Small intestine (tissue), 16 donors: ENCODE measurements at places on chromosomes 2 and 18.
A peak's percentile ranks its signal among the peaks of the same experiment; 100 is the strongest.

DNA sequence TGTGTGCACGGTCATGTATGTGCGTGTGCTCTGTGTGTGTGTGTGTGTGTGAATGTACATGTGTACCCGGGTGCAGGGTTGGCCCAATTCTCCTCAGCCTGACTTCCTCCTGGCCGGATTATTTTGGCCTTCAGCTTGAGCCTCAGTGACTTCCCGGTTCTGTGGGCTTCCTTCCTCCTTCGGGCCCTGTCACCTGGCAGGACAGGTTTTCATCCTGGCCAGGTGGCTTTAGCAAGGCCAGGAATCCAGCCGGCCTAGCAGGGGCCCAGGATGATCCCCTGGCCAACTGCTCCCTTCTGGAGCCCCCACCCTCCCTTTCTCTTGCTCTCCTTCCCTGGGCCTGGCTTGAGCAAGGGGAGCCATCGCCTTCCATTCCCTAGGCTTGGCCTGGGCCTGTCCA, 140.5 kb downstream of the INHBB start:
- H3K4me3 ChIP-seq, result no peak overlapping the region
- no peak for DNase-seq
- H3K4me1 ChIP-seq, result no peaks in the 10 kb centered on the region

GRCh38 chr2:71830497-71831192, 317.0 kb downstream of the CYP26B1 start:
- DNase-seq, result peak; percentile 25
- H3K27me3 ChIP-seq, result no peaks in the 10 kb centered on the region
- H3K27ac ChIP-seq, result no peak overlapping the region
- H3K4me3 ChIP-seq, result no peak overlapping the region

- no peaks in the 10 kb centered on the region for H3K27me3 ChIP-seq
- peaks cover 16% of the 10 kb centered on the region for H3K4me1 ChIP-seq
- H3K27ac ChIP-seq, result no peak overlapping the region
- no peaks in the 10 kb centered on the region for H3K36me3 ChIP-seq
- no peak overlapping the region for H3K4me3 ChIP-seq
These were observed 116.6 kb upstream of the RBBP8 start for GRCh38 chr18:22816266-22817176.

- H3K4me1 ChIP-seq, result no peaks in the 10 kb centered on the region
- H3K4me3 ChIP-seq, result no peak overlapping the region
- H3K27ac ChIP-seq, result no peak overlapping the region
- H3K36me3 ChIP-seq, result peaks cover 10% of the 10 kb centered on the region
These were observed 160.2 kb downstream of the GBX2 start for GRCh38 chr2:236008006-236008405.

DNA sequence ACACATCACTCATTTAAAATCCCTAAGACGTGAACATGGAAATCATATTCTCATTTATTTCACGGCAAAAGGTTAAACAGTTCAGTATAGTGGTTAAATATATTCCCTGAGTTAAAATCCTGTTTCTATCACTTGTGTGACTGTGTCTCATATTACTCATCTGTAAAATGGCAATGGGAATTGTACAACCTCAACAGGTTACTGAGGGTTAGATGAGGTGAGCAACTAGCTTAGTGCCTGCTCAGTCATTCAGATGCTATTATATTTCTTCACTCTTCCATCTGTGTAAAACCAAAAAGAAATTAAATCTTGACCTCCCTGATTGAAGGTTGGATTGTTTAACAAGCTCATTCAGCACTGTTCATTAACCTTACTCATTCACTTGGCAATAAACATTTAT, 212.4 kb upstream of the STK17B start:
- H3K4me1 ChIP-seq, result no peaks in the 10 kb centered on the region
- no peak for DNase-seq
- no peak overlapping the region for H3K27ac ChIP-seq
- no peaks in the 10 kb centered on the region for H3K27me3 ChIP-seq
- no peak overlapping the region for H3K4me3 ChIP-seq

- H3K27ac ChIP-seq, result no peak overlapping the region
- H3K4me1 ChIP-seq, result no peaks in the 10 kb centered on the region
- H3K27me3 ChIP-seq, result no peaks in the 10 kb centered on the region
- H3K36me3 ChIP-seq, result peaks cover 15% of the 10 kb centered on the region
- H3K4me3 ChIP-seq, result no peak overlapping the region
These were observed 26.0 kb downstream of the DGKD start for GRCh38 chr2:233380132-233380895.

- no peak overlapping the region for H3K27ac ChIP-seq
- no peaks in the 10 kb centered on the region for H3K27me3 ChIP-seq
- no peak for DNase-seq
- H3K4me1 ChIP-seq, result peaks cover 2% of the 10 kb centered on the region
These were observed 67.0 kb upstream of the LYPD6B start for GRCh38 chr2:148971547-148971946.

DNA sequence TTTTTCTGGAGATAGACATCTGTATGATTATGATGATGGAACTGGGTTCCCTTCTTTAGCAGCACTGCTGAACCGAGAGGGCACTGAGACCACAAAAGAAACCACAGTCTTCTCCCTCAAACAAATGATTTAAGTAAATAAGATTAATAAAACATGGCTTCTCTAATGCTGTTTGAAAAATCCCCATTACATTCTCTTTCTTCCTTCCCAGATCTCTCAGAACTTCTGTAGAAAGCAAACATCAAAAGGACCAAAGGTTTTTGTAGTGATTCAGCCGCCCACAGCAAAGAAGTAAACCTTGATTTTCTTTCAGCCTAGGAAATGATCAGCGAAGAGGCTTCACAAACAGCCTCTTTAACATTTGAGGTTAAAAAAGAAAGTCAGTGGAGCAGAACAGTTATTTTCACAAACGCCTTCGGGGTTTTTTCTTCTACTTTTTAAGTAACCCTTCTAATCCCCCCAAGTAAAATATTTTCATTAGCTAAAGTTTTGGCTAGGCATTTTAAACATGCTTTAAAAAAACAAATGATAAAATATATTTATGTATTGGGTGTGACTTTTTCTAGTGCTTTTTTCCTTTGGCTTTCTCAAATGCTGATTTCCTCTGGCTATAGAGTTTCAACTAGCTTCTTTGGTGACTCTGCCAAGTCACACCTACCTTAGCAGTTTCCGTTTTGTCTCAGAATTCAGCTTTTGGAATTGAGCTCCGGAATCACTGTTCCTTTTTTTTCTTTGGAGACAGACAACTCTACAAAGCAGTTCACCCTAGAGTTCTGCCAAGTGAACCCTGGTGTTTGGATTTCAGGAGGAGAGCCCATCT, 89.6 kb downstream of the UPP2 start:
- no peak overlapping the region for H3K27ac ChIP-seq
- no peaks in the 10 kb centered on the region for H3K36me3 ChIP-seq
- H3K4me3 ChIP-seq, result no peak overlapping the region
- no peak for DNase-seq

DNA sequence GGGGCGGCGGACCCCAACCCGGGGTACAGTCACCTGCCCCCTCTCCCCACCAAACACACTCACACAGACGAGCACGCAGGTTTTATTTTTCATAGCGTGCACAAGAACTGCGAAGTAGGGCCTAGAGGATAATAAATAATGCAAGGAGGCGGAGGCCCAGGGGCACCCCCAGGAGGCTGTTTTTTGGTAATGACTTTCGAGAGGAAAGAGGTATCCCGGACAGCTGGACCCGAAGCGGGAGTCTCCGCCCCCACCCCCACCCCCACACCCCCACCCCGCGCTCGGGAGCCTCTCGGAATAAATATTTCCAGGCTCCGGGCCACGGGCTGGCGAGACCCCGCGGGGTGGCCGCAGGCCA, 3.4 kb downstream of the CYP26B1 start:
- H3K4me1 ChIP-seq, result no peaks in the 10 kb centered on the region
- H3K36me3 ChIP-seq, result no peaks in the 10 kb centered on the region
- H3K27ac ChIP-seq, result peak overlapping the region; percentile 3
- H3K4me3 ChIP-seq, result no peak overlapping the region
- peaks cover 4% of the 10 kb centered on the region for H3K27me3 ChIP-seq

- H3K4me1 ChIP-seq, result peaks cover 10% of the 10 kb centered on the region
- no peaks in the 10 kb centered on the region for H3K36me3 ChIP-seq
- H3K27ac ChIP-seq, result no peak overlapping the region
- H3K27me3 ChIP-seq, result no peaks in the 10 kb centered on the region
- H3K4me3 ChIP-seq, result no peak overlapping the region
These were observed 113.4 kb downstream of the COPS8 start for GRCh38 chr2:237199082-237199481.

DNA sequence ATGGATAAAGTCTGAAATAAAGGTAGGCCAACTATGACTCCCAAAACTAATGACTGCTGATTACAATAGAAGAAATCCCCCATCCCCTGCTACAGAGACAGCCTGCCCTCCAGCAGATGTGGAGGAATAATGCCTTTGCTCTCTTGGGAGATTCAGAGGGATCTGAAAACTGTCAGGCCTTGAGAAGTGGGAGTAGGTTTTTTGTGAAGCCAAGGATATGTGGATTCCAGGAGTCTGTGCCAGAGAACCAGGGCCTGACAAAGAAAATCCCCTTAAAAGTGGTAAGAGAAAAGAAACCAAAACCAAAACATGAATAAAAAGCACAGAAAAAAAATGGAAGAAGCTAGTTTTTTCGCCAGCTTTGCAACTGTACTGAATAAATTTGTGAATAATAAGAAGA, 397.6 kb downstream of the ZNF521 start:
- no peak overlapping the region for H3K27ac ChIP-seq
- no peaks in the 10 kb centered on the region for H3K27me3 ChIP-seq
- H3K36me3 ChIP-seq, result no peaks in the 10 kb centered on the region
- no peaks in the 10 kb centered on the region for H3K4me1 ChIP-seq

DNA sequence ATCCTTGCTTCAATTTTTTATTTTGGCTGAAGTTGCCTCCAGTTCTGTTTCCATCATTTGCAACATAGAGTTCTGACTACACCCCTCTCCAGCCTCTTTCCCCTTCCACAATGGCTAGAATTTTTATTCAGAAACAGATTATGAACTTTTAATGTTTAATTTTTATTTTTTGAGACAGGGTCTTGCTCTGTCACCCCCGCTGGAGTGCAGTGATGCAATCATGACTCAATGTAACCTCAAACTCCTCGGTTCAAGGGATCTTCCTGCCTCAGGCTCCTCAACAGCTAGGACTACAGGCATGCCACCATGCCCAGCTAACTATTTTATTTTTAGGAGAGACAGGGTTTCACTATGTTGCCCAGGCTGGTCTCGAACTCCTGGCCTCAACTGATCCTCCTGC, 2.8 kb downstream of the NTSR2 start:
- no peaks in the 10 kb centered on the region for H3K4me1 ChIP-seq
- H3K27ac ChIP-seq, result no peak overlapping the region
- no peak for DNase-seq
- H3K27me3 ChIP-seq, result no peaks in the 10 kb centered on the region
- no peak overlapping the region for H3K4me3 ChIP-seq
- H3K36me3 ChIP-seq, result no peaks in the 10 kb centered on the region

GRCh38 chr2:10610213-10610910, 79.4 kb downstream of the NOL10 start:
- H3K4me1 ChIP-seq, result no peaks in the 10 kb centered on the region
- no peaks in the 10 kb centered on the region for H3K27me3 ChIP-seq
- H3K4me3 ChIP-seq, result no peak overlapping the region

GRCh38 chr2:89833780-89834117, 1142.3 kb downstream of the RPIA start:
- DNase-seq, result peak; percentile 28
- H3K4me3 ChIP-seq, result no peak overlapping the region

DNA sequence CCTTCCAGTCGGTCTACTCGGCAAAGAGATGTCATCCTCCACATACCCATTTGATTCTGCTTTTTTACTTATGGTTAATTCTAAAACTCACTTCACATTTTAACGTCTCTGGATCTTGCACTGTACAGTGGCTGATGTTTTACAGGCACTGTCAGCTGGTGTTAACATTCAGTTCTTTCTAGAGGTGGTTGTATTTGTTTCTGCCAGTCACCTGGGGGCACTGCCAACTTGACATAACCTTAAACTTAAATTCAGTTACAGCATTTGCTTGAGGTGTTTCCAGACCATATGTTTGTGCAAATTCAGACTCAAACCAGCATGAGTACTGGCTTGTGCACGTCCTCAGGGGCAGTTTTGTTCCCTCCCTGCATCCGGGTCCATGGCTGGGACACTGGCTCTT, 5.3 kb upstream of the TMEM185B start:
- no peaks in the 10 kb centered on the region for H3K27me3 ChIP-seq
- DNase-seq, result no peak
- no peaks in the 10 kb centered on the region for H3K36me3 ChIP-seq
- H3K4me1 ChIP-seq, result no peaks in the 10 kb centered on the region
- no peak overlapping the region for H3K27ac ChIP-seq

DNA sequence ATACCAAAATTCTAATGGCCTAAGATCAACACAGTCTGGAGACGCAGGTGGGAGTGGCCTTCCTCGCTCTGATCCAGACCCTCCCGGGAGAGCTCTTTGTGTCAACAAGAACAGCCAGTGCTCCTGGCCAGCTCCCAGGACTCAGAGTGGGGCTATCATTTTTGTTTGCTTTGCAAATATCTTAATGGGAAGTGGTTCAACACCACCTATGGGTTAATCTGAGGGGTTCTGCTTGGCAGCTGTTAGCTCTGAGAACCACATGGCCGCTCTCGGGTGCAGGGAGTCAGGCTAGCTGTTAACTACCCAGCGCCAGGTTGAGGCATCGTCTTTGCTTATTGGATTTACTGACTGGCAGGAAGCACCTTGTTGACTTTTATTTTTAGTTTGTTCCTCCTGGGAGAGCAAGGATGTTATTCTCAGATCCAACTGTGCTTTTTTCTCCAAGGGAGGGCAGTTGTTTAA, 184.8 kb upstream of the SP5 start:
- no peaks in the 10 kb centered on the region for H3K36me3 ChIP-seq
- H3K4me3 ChIP-seq, result no peak overlapping the region
- no peak overlapping the region for H3K27ac ChIP-seq
- DNase-seq, result peak; percentile 74
- H3K27me3 ChIP-seq, result no peaks in the 10 kb centered on the region
- no peaks in the 10 kb centered on the region for H3K4me1 ChIP-seq

DNA sequence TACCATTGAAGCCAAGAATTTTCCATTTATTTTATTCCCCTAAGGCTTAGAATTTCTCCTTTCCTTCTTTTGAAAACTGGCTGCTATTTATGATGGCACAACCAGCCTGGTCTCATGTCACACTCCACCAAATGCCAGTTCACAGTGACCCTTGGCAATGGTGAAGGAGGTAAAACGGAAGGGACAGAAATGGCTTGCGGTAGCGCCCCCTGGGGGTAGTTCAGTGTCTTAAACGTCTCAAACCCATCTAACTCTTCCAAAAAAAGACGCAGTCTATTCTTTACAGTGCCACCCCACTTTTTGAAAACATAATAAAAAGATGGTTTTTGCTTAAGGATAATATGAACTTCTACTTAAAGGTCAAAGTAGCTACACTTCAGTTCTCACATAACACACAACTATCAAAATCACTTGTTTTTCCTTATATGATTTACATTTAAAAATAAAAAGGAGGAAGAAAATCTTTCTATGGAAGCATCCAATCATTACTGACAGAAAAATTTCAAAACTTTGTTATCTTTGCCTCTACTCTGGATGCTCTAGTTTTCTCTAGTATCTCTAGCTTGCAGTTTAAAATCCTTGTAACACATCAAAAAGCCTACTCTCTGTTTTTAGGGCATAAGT, 28.0 kb downstream of the PNO1 start:
- DNase-seq, result peak; percentile 62
- no peaks in the 10 kb centered on the region for H3K4me1 ChIP-seq
- H3K27me3 ChIP-seq, result no peaks in the 10 kb centered on the region
- H3K4me3 ChIP-seq, result no peak overlapping the region

GRCh38 chr2:137321566-137321965, 556.2 kb downstream of the THSD7B start:
- DNase-seq, result no peak
- H3K4me3 ChIP-seq, result no peak overlapping the region
- H3K36me3 ChIP-seq, result no peaks in the 10 kb centered on the region
- H3K27me3 ChIP-seq, result no peaks in the 10 kb centered on the region
